ENCODE measurements at places on chromosomes 13 and 19. TPM values are rescaled to one million over a fixed set of nuclear protein-coding genes. Genes with fewer than 3 reads are reported as not detected.
A peak's percentile ranks its signal among the peaks of the same experiment; 100 is the strongest.

The ARMC6 gene
- total RNA-seq = 11.2 TPM

The CAB39L gene
- 22.6 TPM for total RNA-seq

The THSD1 gene
- 3.4 TPM for total RNA-seq

DNA sequence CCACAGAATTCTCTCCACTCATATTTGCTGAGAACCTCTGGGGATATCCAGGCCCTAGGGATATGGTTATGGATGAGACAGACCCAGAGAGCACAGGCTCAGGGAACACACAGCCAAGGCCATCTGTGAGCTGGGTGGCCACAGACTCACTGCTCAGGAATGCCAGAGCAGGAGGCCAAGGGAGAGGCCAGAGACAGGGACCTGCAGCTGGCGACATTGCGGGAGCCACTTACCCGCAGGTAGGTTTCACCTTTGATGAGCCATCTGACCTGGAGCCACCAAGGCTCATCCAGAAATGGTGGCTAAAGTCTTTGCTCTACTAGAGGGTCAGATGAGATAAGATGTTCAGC, 29.4 kb downstream of the CCNE1 start:
- peaks cover 7% of the 10 kb centered on the region for H3K4me1 ChIP-seq
- no peak overlapping the region for H3K27ac ChIP-seq
- no peaks in the 10 kb centered on the region for H3K36me3 ChIP-seq
- no peak for DNase-seq
- H3K4me3 ChIP-seq = no peak overlapping the region
- H3K27me3 ChIP-seq = no peaks in the 10 kb centered on the region

DNA sequence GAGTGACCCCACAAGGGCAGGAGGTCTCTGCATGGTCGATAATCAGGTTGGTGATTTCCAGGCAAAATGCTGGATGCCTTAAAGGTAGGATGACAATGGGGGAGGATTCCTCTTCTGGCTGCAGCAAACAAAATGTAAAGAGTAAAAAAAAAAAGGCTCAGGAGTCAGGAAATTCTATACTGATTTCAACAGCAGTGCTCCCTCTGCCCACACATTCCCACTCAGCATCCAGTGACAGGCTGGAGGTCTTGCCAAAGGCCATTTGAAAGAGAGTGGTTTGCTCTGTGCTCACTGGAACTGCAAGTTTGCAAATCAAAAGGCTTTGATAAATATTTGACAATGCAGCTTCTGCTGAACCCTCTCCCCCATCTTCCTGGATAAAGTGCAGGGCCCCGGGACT, 135.4 kb downstream of the TNFRSF19 start:
- DNase-seq = no peak
- no peak overlapping the region for H3K4me3 ChIP-seq
- H3K27me3 ChIP-seq = no peaks in the 10 kb centered on the region
- no peak overlapping the region for H3K27ac ChIP-seq
- no peaks in the 10 kb centered on the region for H3K36me3 ChIP-seq

DNA sequence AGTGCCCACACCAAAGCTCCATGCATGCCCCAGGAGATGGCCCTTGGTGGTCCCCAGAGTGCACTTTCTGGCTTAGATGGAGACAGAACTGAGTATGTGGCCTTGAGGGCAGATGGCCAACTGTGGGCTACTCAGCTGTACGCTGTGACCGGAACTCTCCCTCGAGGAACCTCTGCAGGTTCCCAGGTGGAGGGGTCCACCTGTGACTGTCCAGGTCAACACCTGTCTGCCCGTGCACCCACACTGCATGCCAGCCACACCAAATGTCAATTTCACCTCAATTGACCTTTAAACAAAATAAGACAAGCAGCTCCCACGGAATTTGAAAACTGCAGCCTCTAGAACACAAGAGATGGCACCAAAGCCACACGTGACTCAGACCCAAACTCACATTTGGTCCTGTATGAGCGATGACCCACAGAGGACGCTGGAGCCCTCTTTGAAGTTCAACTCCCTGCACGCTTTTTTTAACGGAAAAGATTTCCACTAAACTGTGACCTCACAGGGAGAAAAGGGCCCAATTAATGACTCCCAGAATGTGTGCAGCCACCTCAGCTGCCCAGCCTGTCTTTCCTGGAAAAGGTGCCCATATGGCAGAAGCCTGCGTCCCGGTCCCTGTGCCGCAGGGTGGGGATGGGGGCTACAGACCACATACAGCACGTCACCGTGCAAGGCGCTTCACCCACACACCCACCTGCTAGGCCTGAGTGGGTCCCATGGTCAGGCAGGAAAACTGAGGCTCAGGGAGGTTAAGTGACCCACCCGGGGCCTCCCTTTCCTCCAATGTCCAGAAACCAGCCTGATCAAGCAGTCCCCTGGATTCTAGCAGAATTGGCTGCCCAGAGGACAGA, 47.7 kb downstream of the KLF2 start:
- peak overlapping the region; percentile 88 for H3K27ac ChIP-seq
- DNase-seq = no peak
- H3K4me1 ChIP-seq = peaks cover 19% of the 10 kb centered on the region

- no peaks in the 10 kb centered on the region for H3K27me3 ChIP-seq
- no peak overlapping the region for H3K27ac ChIP-seq
Observed at GRCh38 chr13:75879656-75880055, 243.5 kb downstream of the LMO7 start.

DNA sequence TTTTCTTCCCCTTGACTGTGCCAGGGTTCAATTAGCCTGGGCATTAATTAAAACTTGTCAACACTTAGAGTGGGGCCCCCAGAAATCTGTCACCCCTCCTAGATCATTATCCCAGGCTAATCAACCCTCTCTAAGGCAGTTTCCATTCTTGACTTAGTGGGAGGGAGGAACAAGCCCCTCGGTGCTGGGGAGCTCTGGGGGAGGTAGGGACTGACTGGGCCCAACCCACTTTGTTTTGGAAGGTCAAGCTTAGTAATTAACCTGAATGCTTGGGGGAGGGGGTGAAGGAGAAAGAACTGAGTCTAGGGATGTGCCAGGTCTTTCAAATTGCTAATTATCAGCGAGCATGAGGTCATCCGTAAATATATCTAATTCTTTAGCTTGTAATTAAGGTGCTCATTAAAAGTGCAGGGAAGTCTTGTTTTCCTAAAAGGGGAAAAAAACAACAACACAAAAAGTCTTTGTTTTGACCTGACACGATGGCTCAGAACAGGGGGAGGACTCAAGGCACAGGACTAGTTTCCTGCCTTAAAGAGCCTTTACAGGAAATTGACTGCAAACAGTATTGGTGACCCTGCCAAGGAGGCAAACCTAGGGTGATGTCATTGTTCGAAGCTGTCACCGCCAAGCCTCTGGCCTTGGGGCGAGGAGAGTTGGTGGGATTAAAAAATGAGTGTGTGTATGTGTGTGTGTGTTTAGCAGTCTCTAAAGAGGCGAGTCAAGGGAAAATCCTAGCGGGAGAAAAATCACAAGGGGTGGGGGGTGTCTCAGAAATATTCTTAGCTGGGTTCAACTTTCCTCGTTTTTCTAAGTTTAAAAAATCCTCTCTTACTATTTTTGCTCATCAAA, 19.4 kb downstream of the ACTN4 start:
- no peaks in the 10 kb centered on the region for H3K36me3 ChIP-seq
- no peak for DNase-seq
- no peak overlapping the region for H3K4me3 ChIP-seq

All from ovary (tissue), 10 donors.